SK-N-MC (cell line): ENCODE measurements at places on chromosomes 4 and X.

DNA sequence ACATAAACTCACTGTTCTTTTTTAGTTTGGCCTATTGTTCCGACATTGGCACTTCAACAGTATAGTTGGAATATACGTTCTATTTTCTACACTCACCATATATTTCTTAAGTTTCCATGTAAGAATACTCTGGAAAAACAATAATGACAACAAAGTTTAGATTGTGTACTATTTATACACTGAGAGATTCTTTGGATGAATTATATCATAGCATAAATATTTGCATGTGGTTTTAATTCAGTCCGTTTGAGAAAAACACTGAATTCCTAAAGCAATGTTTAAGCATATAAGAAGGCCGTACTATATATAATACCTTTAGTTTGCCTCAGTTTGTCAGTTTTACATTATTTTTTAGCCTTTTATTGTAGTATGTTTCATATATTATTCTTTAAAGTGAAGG, 82.4 kb downstream of the RAP1GDS1 start:
- no peak for DNase-seq

GRCh38 chr4:81421346-81422218, 50.1 kb downstream of the RASGEF1B start:
- DNase-seq, result no peak

DNA sequence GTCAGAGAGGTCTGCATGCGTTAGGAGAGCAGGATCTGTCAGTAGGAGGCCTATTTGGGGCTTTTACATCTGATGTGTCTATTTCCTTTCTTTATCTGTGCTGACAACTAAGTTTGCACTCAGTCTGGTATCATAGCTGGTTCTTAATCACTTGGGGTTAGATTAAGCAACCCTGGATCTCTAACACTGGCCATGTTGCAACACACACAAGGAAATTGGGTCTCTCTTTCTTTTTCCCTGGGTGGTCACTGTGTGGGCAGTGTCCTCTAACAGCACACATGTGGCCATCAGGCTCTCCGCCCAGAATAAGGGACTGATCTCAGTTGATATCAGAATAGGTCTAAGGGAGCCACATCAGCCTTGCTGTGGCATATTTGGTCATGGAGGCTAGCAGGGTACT, 38.9 kb downstream of the IGFBP7 start:
- DNase-seq, result no peak

- DNase-seq, result no peak
Measured at GRCh38 chr4:109432696-109433095, 919 bp upstream of the SEC24B start.
